ENCODE measurements at places on chromosomes 2 and 18. TPM values are rescaled to one million over a fixed set of nuclear protein-coding genes. Genes with fewer than 3 reads are reported as not detected.

GRCh38 chr2:222688917-222689316 lies 17.5 kb downstream of the MOGAT1 start:
- no peak overlapping the region for H3K27ac ChIP-seq
- no peak for DNase-seq
- H3K4me1 ChIP-seq: peaks cover 5% of the 10 kb centered on the region
- no peak overlapping the region for H3K4me3 ChIP-seq

DNA sequence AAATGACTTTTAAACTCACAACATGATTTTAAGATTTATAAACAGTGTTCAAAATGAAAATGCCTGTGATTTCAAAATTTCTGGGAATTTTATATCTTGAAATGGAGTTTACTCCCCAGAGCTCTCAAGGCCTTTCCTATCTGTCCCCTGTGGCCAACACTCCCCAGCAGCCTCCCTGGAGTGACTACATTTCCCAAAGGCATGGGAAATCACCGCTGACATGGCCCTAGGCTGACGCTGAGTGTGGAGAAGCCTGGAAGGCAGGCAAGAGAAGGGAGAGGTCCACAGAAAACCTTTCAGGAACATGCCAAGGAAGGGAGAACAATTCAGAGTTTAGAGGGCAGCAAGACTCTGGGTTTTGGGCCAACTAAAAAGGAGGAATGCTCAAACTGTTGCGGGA lies 20.2 kb upstream of the ZFP36L2 start:
- H3K4me1 ChIP-seq: no peaks in the 10 kb centered on the region
- H3K36me3 ChIP-seq: peaks cover 3% of the 10 kb centered on the region
- no peak overlapping the region for H3K27ac ChIP-seq

- H3K36me3 ChIP-seq: no peaks in the 10 kb centered on the region
- peaks cover 2% of the 10 kb centered on the region for H3K27me3 ChIP-seq
- DNase-seq: peak; percentile 49
- H3K4me3 ChIP-seq: peak overlapping the region; percentile 43
- H3K27ac ChIP-seq: no peak overlapping the region
- H3K4me1 ChIP-seq: peaks cover 27% of the 10 kb centered on the region
These were observed 33.7 kb upstream of the RNF152 start for GRCh38 chr18:61926532-61926931.

GRCh38 chr2:233386382-233387041 lies 32.2 kb downstream of the DGKD start:
- no peak for DNase-seq
- peaks cover 98% of the 10 kb centered on the region for H3K4me1 ChIP-seq
- peak overlapping the region; percentile 82 for H3K4me3 ChIP-seq
- peaks cover 8% of the 10 kb centered on the region for H3K27me3 ChIP-seq

- H3K27ac ChIP-seq: no peak overlapping the region
- no peak overlapping the region for H3K4me3 ChIP-seq
- no peaks in the 10 kb centered on the region for H3K4me1 ChIP-seq
- H3K27me3 ChIP-seq: no peaks in the 10 kb centered on the region
These were observed 69.6 kb upstream of the RND3 start for GRCh38 chr2:150557020-150557600.

DNA sequence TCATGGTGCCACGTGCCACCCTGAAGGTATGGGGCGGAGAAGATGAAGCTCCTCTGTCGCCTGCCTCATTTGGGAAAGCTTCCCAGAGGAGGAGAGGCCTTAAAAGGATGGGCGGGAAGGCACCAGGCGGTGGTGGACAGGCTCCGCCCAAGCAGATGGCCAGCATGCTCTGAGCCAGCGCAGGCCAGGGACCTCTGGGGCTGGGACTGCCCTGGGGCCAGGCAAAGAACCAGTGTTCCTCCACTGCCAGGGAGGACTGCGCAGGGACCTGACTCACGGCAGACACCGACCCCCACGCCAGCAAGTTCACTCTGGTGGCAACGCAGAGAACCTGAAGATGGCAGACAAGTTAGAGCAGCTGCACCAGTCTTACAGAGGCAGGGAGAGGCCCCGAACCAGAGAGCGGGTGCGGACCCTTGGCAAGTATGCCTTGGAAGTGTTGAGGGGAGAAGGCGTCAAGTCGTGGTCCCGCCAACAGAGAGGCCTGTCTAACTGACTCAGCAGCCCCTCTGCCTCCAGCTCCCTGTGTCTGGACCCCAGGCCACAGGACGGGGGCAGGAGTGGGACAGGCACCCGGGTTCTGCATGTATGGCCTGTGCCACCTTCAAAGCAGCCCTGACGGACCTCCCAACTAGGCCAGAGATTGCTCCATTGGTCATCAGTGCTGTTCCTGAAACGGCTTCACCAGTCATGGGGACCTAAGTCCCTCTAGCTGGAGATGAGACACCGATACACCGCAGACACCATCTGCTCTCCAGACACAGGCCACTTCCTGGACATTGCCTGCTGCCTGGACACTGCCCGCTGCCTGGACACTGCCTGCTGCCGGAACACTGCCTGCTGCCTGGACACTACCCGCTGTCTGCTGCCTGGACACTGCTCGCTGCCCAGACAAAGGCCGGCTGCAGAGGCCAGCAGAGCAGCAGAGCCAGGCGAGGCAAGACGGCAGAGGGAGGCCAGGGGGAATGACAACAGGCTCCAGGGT lies 124.7 kb downstream of the HDAC4 start:
- DNase-seq: no peak
- peaks cover 7% of the 10 kb centered on the region for H3K27me3 ChIP-seq
- peak overlapping the region; percentile 98 for H3K27ac ChIP-seq
- peak overlapping the region; percentile 73 for H3K4me3 ChIP-seq
- H3K4me1 ChIP-seq: no peaks in the 10 kb centered on the region

MCM6 gene
- 18.0 TPM for polyA plus RNA-seq

EML6 gene
- not detected for polyA plus RNA-seq

DNA sequence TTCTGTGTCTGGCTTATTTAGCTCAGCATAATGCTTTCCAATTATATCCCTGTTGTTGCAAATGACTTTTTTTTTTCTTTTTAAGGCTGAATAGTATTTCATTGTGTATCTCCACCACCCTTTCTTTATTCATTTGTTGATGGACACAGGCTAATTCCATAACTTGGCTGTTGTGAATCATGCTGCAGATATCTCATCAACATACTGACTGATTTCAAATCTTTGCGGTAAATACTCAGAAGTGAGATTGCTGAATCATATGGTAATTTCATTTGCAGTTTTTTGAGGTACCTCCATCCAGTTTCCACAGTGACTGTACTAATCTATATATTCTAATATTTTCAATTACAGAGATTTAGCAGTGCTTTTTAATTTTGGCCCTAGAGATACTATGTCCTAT lies 266.2 kb downstream of the TMX3 start:
- no peak for DNase-seq
- H3K27me3 ChIP-seq: peaks cover 2% of the 10 kb centered on the region
- H3K27ac ChIP-seq: no peak overlapping the region
- no peaks in the 10 kb centered on the region for H3K4me1 ChIP-seq
- H3K4me3 ChIP-seq: no peak overlapping the region
- H3K36me3 ChIP-seq: no peaks in the 10 kb centered on the region

DNA sequence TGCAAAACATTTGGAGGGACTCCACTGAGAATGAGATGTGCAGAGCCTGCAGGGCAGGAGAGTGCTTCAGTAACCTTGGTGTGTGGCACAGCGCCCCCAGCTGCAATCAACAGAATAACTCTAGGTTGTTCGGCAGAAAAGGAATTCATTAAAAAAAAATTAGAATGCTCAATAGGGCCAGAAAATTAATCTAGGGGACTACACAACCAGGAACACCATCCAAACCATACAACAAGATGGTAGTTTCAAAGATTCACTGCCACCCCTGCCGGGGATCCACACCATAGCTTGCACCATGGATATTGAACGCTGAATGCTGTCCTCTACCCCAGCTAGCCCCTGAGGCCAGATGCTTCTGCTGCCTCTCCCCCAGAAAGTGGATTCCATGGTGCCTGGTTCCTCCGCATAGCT lies 50.1 kb downstream of the THUMPD2 start:
- no peak overlapping the region for H3K27ac ChIP-seq
- H3K4me3 ChIP-seq: no peak overlapping the region
- no peak for DNase-seq
- H3K27me3 ChIP-seq: peaks cover 1% of the 10 kb centered on the region

CD226 gene
- 59.9 TPM for polyA plus RNA-seq

DNA sequence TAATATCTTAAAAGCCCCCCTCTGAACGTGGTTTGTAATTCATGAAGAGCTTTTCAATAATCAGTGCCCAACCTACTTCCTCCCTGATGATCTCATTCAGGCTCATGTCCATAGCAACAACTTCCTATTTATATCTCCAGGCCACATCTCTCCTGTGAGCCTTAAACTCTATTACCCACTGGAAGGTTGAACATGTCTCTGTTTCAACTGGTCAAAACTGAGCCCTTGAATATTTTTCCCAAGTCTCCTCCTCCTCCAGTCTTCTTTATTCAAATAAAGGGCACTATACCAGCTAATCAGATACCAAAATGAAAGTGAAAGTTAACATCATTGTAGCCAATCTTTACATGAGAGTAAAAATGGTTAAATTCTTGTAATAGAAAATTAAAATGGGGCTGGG lies 63.7 kb upstream of the ITGA4 start:
- peak overlapping the region; percentile 78 for H3K4me3 ChIP-seq
- peaks cover 35% of the 10 kb centered on the region for H3K4me1 ChIP-seq
- H3K27ac ChIP-seq: peak overlapping the region; percentile 96
- H3K36me3 ChIP-seq: no peaks in the 10 kb centered on the region
- peaks cover 9% of the 10 kb centered on the region for H3K27me3 ChIP-seq
